ENCODE measurements at places on chromosomes 5 and 9.

DNA sequence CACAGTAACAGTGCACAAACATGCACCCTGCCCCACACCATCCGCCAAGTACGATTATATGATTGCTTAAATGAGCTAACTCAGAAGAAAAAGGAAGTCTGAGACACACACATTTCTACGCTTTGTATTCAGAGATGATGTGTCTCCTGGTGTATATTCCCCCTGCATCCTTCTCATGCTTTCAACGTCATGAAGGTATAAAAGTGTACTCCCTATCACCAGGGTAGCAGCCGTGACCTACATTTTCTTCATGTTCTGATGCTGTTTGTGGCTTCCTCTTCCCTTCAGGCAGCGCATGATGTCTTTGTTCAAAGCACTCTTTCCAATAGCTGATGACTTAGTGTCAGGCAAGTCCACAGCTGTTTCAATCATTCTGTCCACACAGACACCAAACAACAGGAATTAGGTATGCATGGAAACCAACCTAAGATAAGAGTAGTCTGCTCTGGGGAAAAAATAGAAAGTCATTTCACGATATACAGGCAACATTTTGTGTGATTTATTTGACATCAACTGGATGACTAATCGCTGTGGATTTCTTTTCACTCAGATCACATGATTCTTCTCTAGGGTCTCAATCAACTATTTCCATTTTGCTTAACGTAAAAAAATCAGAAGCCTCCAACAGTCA, 269.4 kb upstream of the PTGER4 start:
- DNase-seq, result no peak

GRCh38 chr5:151107084-151107483, 26.2 kb upstream of the TNIP1 start:
- no peak for DNase-seq

- no peak for DNase-seq
Measured at GRCh38 chr9:70387663-70388062, 26.8 kb downstream of the KLF9 start.

DNA sequence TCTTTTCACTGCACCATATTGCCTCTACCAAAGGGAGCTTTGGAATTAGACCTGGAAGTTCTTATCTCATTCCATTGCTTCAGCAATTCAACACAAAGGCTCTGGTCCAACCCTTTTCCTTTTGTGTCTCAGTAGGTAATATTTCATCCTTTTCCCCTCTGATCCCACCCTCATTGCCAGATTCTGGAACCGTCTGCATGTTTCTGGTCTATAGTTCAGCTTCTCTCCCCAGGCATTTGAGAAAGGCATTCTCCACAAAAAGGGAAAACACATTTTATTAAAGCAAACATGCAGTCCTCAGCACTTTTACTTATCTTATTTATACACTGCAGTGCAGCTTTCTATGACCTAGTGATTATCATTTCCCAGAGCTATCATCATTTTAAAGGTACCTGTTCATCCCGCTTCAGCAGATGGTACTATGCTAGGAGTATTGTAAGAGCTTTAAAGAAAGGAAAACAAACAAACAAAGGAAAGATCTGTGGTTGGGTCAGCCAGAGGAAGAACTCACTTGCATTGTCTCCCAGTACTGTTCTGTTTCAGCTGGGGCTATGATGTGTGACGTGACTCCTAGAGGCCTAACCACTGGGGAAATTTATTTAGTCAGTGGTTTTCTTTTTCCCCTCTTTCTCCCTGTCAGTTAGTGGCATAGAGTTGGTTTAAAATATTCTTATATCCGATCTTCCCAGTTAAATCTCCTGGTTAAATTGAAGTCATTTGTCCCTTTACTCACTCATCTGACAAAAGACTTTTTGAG, 269.2 kb downstream of the TMEM38B start:
- DNase-seq, result no peak

- no peak for DNase-seq
Measured at GRCh38 chr9:91059713-91060112, 258.1 kb downstream of the SYK start.

DNA sequence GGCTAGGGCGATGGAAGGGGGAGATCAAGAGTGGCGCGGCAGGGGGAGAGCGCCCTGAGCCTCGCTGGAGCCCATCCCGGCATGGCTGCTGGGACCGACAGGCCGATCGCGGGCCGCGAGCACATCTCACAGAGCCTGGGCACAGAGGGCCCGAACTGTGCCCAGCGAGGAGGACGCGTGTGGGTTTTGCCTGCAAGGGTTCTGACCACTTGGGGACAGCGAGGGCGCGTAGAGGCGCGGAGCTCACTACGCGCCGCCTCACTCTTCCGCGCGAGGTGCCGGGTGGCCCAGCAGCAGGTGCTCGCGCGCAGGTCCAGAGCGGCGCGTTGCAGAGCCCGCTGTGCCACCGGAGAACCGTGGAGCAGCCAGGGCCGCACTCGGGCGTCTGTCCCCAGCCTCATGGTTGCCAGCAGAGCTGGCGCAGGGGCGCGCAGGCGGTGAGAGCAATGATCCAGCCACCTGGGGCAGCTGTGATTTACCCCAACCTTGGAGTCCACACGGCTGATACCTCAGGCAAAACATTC, 16.3 kb upstream of the PITX1 start:
- no peak for DNase-seq

- no peak for DNase-seq
Measured at GRCh38 chr9:95012035-95012708, 285.7 kb downstream of the AOPEP start.

DNA sequence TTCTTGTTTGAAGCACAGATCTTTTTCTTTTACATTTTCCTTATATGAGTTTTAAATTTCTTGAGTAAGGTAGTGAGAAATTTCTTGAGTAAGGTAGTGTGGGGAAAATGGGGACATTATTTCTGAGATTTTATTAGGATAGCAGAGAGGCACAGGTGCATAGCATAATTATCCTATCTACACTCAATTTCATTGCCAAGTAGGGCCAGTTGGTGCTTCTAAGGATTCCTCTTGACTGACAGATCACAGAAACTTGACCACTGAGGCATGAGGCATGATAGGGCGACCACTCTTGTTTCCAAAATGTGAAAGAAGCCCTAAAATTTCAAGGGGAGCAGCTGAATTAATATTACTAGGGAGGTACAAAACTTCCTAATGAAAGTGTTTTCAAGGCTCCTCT, 31.4 kb upstream of the TMC1 start:
- DNase-seq, result no peak

- no peak for DNase-seq
Measured at GRCh38 chr5:34666392-34667080, 10.4 kb downstream of the RAI14 start.
